CD8-positive, alpha-beta memory T cell (primary cell): ENCODE measurements at places on chromosomes 12 and 14.

- no peak for DNase-seq
These were observed 217.3 kb upstream of the CPNE8 start for GRCh38 chr12:39122562-39123204.

DNA sequence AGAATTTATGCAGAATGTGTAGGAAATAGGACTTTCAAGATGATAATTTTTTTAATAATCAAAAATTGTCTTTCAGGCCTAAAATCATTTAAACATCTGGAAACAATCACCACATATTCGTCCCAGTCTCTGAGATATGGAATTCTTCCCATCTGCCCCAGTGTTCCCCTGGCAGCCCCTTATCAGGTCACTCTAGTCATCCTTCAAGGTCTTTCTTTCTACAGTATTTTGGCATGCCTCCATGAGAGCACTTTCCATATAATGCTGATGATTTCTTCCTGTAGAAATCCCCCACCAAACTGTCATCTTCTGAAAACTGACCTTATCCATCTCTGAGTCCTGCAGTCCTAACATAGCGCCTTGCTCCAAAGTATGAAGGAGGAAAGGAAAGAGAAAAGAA is 422.1 kb downstream of the RPS29 start:
- DNase-seq, result no peak

- DNase-seq, result no peak
These were observed 54.1 kb upstream of the ARHGAP5 start for GRCh38 chr14:32022938-32023466.

DNA sequence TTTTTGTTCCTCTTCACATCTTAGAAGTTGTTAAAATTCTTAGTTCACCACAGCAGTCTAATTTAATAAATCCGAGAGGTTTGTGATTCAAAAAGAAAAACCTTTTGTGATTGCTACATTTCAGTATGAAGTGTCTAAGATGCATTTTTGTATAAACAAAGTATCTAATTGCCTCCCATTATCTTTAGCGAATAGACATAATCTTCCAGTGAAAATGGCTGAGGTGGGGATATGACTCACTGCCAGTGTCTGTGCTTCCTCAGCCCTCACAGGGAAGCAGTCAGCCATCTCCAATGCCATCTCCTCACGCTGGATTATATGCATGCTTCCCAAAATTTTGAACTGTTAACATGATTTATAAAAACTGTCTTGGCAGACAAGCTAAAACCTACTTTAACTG is 7.6 kb downstream of the GCH1 start:
- no peak for DNase-seq

- DNase-seq, result no peak
These were observed 1.8 kb upstream of the HOXC11 start for GRCh38 chr12:53971129-53971528.
